Occipital lobe (tissue), 3 donors: ENCODE measurements at places on chromosomes 5 and 9. TPM values are rescaled to one million over a fixed set of nuclear protein-coding genes. Genes with fewer than 3 reads are reported as not detected.

Gene CCL21
- total RNA-seq, result not detected

Gene ANKRD18A
- total RNA-seq, result 6.9 TPM

Gene CARTPT
- total RNA-seq, result not detected

Gene SPATA24
- 3.6 TPM for total RNA-seq

Gene PLPPR1
- total RNA-seq, result 222 TPM

Gene SNCAIP
- total RNA-seq, result 48.2 TPM

Gene ARHGEF39
- 0.94 TPM for total RNA-seq

Gene SLC25A2
- not detected for total RNA-seq

Gene FANCG
- total RNA-seq, result 31.7 TPM

Gene ADRB2
- total RNA-seq, result 1.6 TPM

Gene IL3
- not detected for total RNA-seq

Gene HTR1A
- total RNA-seq, result 18.2 TPM

Gene FOXD4
- 0.47 TPM for total RNA-seq

Gene KCTD16
- 23.6 TPM for total RNA-seq

Gene ACOT12
- 2.8 TPM for total RNA-seq

Gene ADAMTS13
- total RNA-seq, result 2.2 TPM

Gene NTNG2
- total RNA-seq, result 46.3 TPM

Gene NMUR2
- not detected for total RNA-seq

Gene IFNA2
- total RNA-seq, result not detected

Gene RIMOC1
- 25.0 TPM for total RNA-seq

Gene PCDHGA11
- 16.4 TPM for total RNA-seq
